ENCODE measurements at places on chromosomes 2 and 18.

GRCh38 chr2:41947701-41948396 lies 100.0 kb upstream of the PKDCC start:
- no peak for DNase-seq

DNA sequence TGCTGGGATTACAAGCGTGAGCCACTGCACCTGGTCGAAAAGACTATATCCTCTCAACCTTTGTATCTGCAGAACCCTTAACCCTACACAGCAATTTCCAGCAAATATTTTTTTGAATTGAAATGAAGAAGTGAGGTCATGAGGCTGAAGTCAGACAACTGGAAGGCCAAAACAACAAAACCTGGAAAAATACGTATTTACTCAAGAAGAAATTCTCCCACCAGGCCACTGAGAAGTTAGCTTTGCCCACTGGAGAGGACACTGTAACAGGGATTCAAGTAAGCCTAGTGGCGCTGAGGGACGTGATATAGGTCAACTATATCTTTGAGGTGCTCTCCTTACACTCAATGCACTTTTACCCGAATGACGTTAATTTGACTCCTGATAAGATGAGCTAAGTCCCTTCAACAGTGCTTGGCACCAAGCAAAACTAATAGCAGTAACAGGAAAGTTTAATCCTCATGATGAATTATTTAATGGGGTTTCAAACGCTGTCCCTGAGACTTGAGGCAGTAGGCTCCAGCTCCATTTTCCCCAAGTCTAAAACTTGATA lies 1.9 kb downstream of the HDLBP start:
- DNase-seq: no peak

DNA sequence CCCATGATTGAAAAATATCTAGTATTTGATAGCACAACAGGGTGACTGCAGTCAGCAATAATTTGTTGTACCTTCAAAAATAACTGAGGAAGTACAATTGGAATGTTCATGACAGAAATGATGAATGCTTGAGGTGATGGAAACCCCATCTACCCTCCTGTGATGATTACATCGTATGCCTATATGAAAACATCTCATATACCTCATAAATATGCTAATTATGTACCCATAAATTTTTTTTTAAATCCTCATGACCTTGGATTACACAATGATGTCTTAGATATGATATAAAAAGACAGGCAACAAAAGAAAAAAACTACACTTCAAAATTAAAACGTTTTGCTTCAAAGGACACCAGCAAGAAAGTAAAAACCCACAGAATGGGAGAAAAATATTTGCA lies 1.4 kb upstream of the POLR1B start:
- DNase-seq: no peak

GRCh38 chr2:57549642-57550102 lies 496.9 kb upstream of the VRK2 start:
- no peak for DNase-seq

DNA sequence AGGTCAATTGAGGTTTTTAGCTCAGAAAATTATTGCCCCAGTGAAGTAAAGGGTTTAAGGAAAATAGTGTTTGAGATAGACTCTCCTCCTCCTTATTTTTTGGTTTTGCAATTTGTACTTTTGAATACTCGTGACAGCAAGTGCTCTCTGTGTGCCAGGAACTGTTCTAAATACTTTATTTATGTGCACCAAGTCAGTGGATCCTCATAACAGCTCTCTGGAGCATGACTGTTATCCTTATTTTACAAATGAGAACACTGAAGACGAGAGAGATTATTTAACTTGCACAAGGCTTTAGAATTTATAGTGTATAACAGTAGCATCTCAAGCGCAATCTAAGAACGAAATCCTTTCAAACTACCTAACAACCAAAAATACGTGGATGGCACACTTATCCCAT lies 24.7 kb downstream of the BABAM2 start:
- no peak for DNase-seq

GRCh38 chr2:118049816-118050140 lies 35.9 kb upstream of the CCDC93 start:
- DNase-seq: no peak
